ENCODE measurements at places on chromosomes 5 and 9. TPM values are rescaled to one million over a fixed set of nuclear protein-coding genes. Genes with fewer than 3 reads are reported as not detected.

DNA sequence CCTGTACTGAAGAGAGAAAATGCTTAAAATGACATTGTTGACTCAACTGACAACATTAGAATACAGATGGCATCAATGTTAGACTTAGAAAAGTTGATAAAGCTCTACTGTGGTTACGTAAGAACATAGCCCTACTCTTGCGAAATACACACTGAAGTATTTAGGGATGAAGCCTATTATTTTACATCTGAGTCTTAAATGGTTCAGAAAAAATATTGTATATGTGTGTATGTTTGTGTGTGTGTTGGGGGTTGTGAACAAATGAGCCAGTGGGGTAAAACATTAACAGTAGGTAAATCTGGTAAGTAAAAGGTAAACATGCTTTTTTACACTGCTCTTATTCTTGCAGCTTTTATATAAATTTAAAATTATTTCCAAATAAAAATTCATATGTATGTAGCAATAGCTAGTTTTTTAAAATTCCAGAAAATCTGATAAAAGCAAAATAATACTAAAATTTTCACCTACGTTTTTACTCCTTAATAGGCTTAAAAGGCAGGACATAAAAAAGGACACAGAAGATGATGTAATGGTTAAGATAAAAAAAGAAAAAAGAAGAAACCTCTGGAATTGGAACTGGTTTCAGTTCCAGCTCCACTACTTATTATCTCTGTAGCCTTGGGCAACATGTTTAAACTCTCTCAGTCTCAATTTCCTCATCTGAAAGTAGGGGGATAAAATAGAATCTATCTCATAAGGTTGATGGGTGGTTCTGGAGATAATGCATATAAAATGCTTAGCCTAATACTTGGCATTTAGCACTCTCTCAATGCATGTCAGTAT lies 44.3 kb downstream of the GARNL3 start:
- no peak for ATAC-seq

DNA sequence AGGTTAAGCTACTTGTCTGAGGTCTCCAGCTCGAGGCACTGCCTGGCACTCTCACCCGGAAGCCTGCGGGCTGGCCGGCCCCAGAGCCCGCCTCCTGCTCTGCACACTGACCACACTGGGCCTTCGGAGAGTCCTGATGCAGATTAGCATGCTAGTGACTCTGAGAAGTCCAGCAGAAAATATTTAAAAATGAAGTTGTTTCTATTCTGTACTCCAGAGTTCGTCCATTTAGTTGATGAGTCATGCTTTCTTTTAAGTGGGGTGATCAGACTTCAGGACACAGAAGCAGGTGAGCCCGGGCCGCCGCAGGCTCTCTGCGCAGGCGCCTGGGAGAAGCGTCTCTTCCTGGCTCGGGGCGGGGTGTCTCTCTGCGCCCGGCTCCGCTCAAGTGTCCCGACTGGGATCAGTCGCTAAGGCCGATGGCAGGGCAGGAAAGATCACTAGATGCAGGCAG lies 32.5 kb downstream of the FAM240B start:
- ATAC-seq, result peak; percentile 93

GRCh38 chr9:79764374-79764773 lies 192.6 kb downstream of the TLE4 start:
- ATAC-seq, result peak; percentile 66

DNA sequence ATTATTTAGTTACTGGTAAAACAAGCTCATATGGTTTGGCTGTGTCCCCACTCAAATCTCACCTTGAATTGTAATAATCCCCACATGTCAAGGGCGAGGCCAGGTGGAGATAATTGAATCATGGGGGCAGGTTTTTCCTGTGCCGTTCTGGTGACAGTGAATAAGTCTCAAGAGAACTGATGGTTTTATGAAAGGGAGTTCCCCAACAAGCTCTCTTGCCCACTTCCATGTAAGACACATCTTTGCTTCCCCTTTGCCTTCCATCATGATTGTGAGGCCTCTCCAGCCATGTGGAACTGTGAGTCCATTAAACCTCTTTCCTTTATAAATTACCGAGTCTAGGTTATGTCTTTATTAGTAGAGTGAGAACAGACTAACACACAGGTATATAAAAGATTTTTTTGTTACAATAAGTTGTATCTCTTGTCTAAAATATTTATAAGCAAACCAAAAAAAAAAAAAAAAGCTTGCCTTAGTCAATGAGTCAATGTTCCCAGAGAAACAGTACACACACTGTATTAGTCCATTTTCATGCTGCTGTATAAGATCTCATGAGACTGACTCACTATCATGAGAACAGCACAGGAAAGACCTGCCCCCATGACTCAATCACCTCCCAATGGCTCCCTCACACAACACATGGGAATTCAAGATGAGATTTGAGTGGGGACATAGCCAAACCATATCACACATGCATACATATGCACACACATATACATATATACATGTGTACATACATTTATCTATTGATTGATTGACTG lies 138.3 kb downstream of the BASP1 start:
- peak; percentile 85 for ATAC-seq

GRCh38 chr9:100294341-100294740 lies 58.4 kb downstream of the TEX10 start:
- ATAC-seq, result no peak

DNA sequence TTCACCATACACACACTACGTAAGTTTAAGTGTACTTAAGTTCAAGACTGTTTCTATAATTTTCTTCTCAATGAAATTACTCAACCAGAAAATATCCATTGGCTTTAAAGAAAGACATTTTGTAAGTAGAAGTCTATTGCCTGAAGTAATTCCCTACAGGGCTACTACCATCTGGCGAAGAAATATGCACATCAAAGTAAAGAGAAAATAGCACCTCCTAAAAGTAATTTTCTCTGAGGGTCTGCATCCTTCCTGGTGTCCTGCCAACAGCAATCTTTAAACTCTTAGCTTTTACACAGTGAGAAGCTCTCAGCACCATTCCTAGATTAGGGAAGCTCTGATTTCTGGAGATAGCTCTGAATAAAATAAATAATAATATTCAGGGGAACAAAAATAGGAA lies 498.5 kb upstream of the TYRP1 start:
- ATAC-seq, result no peak

ZNF474 gene
- not detected for total RNA-seq
